Activated B cell treated with CpG ODN at 0.5 μM for 24 hours (primary cell): ENCODE measurements at places on chromosomes 2 and 18.

- DNase-seq = no peak
Observed at GRCh38 chr2:101717071-101717845, 19.8 kb downstream of the MAP4K4 start.

GRCh38 chr2:119838179-119838578 lies 78.5 kb downstream of the PTPN4 start:
- no peak for DNase-seq

GRCh38 chr18:62312851-62313250 lies 12.3 kb upstream of the TNFRSF11A start:
- no peak for DNase-seq

- peak; percentile 49 for DNase-seq
Observed at GRCh38 chr2:10028988-10029874, 14.1 kb upstream of the KLF11 start.

DNA sequence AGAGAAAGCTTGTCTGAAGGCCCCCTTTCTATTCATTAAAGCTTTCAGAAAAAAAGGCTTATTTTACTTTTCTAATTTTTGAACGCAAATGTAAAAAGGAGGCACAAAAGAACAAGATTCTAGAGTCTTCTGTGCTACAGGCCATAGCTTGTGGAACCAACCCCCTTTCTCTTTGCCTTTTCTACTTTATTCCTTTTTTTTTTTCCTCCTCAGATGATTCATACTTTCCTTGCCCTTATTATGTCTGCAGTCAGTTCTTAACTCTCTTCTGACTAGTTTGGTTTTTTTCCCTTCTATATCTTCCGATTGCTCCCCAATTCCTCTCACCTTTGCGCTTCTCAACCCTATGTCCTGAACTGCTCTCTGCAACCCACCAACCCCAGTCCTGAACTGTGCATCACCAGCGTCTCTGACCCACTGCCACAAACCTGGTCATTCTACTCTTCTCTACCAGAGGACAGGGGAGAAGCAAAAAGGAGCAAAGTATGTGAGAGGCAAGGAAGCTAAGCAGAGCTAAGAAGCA lies 56.9 kb upstream of the WIPF1 start:
- no peak for DNase-seq

- DNase-seq = no peak
Observed at GRCh38 chr2:190355968-190356644, 12.7 kb downstream of the INPP1 start.

DNA sequence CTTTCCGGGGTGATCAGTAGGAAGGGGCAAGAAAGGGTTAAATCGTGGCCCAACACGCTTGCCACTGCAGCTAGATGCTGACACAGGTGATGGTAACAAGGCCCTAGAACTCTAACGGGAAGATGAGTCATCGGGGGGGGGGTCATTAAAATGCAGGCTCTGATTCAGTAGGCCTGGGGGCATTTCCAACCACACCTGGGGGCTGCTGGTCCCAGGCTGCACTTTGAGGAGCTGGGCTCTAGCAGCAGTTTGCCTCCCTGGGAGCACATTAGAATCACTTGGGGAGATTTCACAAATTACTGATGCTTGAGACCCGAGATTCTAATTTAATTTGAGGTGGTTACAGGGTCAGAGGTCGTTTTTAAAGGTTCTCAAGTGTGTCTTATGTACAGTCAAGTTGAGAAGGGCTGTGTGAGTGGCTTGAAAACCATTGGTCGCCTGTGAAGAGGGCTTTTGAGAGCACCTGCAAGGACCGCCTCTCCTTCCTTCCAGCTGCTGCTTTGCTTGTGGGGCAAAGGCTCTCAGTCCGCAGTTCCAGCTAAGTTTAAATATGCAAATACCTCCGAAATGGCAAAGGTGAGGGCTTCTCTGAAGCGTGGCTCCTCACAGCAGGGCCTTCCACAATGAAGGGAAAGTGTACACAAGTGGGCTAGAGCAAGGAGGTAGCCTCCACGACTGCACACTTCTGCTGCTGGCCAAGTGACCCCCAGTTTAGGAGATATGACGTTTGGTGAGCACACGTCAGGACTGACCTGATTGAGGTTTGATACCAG lies 128.0 kb upstream of the MSH6 start:
- peak; percentile 27 for DNase-seq

DNA sequence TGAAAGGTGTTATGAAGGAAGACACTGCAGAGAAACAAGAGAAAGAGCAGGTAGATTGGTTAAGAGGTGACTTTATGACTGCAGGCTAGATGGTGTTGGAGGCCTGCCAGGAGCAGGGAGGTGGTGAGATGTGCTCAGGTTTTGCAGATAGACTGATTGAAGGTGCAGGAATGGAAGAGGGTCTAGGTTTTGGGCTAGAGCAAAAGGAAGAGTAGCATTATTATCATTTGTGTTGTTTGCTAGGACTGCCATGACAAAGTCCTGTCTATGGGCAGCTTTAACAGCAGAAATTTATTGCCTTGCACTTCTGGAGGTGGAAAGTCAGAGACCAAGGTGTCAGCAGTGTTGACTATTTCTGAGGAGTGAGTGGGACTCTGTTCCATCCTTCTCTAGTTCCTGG lies 172.9 kb upstream of the SOX11 start:
- DNase-seq = no peak

DNA sequence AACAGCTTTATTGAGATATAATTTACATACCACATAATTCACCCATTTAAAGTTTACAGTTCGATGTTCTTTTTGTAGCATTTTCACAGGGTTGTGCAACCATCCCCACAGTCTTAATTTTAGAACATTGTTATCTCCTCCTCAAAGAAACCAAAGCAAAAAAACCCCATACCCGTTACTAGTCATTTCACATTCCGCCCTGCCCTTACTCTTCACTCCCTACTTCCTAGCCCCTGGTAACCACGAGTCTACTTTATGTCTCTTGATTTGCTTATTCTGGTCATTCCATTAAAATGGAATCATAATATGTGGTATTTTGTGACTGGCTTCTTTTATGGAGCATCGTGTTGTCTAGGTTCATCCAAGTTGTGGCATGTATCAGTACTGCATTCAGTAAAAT lies 137.7 kb downstream of the TANC1 start:
- DNase-seq = no peak

GRCh38 chr2:233418761-233419546 lies 64.7 kb downstream of the DGKD start:
- DNase-seq = peak; percentile 56

GRCh38 chr2:171584001-171584400 lies 61.7 kb downstream of the CYBRD1 start:
- no peak for DNase-seq

DNA sequence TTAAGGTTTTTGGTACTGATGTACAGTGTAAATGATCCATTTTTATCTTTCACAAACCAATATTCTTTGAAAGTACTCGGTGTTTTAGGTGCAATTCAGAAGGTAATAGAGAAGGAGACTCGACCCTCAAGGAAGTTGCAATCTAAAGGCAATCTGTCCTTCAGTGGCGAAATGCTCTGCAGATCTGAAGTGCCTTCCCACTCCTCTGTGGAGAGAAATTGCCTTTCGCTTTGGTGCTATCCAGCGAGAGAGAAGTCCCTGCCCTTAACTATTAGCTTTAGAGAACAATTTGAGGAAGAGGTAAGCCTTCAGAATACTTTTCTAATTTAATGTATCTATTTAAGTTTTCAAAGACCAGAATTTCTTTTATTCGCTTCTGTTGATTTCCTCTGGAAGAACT lies 371.8 kb upstream of the FANCL start:
- no peak for DNase-seq

GRCh38 chr18:76528477-76529432 lies 33.7 kb upstream of the ZNF516 start:
- no peak for DNase-seq

- DNase-seq = no peak
Observed at GRCh38 chr2:61210332-61210981, 48.5 kb downstream of the C2orf74 start.

- DNase-seq = no peak
Observed at GRCh38 chr2:138640921-138641676, 139.1 kb downstream of the NXPH2 start.

- no peak for DNase-seq
Observed at GRCh38 chr2:156982615-156983014, 274.9 kb upstream of the GALNT5 start.

DNA sequence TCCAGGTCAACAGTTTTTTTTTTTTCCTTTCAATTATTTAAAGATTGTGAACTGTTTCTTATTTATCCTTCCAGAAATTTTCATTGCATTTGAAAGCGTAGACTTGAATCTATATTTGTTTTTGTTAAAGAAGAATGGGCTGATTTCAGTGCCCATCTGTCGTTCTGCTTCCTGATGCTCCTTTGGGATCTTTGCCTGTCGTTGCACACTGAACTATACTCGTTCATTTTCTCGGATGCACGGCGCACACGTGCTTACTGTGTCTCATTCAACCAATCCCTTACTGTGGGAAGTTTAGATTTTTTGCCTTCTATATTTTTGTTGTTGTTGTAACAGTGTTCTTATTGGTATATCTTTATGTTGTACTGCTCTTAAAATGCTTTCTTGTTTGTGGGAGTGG lies 149.7 kb downstream of the VAPA start:
- DNase-seq = no peak

DNA sequence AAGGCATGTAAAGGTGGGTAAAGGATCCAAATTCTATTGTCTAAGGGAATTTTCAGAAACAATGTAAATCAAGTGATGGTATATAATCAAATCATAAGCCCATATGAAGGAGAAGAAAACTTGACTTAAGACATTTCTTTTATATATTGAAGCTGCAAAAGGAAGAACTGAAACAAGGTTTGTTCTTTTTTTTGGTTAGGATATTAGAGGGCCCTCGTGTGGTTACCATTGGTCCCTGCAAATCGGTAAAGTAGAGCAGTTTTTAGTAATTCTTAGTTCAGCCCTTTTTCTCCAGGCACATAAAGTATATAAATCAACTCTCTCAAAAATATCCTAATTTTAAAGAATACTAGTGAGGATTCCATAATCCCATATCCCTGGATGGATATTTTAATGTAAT lies 105.6 kb upstream of the STK17B start:
- DNase-seq = no peak

- no peak for DNase-seq
Observed at GRCh38 chr2:224966613-224967012, 75.7 kb downstream of the DOCK10 start.

- DNase-seq = no peak
Observed at GRCh38 chr2:233817361-233817911, 36.9 kb downstream of the HJURP start.

DNA sequence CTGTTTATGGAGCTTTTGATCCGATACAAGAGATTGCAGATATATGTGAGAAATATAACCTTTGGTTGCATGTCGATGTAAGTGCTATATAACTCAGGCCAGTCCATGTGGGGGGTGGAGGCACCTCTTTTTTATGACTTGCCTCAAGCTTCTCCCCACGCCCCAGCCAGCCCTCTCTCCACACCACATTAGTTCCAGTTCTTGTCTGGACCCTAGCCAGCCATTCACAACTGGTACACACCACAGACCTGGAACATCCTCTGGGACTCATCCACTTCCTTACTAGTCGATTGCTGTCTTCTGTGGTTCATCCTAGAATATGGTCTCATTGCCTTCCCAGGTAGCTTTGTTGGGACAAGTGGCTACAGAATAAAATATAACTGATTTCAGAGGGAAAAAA lies 31.0 kb downstream of the GAD1 start:
- no peak for DNase-seq

DNA sequence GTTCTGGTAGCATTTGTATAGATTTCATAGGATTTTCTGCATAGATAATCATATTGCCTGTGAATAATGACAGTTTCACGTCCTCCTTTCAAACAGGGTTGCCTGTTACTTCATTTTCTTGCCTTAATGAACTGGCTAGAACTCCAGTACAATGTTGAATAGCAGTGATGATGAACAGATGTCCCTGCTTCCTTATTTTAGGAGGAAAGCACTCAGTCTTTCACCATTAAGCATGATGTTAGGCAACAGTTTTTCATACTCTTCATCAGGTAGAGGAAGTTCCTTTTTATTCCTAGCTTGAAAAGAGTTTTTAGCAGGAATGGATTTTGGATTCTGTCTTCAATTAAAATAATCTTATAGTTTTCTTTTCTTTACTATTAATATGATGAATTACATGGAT lies 39.7 kb downstream of the C2orf76 start:
- no peak for DNase-seq

GRCh38 chr18:361941-362310 lies 94.1 kb upstream of the THOC1 start:
- DNase-seq = no peak

DNA sequence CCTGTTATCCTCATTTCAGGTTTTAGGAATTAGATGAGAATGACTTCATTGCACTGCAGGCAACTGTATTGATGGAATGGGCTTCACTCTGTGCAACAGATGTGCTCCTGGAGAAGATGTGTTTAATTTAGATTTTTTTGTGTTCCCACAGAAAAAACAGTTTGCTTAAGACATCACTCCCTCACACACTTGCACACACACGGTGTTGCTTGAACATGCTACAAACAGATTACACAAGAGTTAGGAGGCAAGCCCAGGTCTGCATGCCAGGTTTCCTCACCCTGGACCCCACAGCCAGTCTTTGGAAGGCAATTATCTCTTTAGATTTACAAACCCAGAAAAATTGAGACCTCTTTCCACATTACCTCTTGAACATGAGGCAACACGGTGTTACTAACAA lies 93.7 kb upstream of the KLHL29 start:
- DNase-seq = no peak

- no peak for DNase-seq
Observed at GRCh38 chr2:214543386-214543955, 132.6 kb downstream of the VWC2L start.

DNA sequence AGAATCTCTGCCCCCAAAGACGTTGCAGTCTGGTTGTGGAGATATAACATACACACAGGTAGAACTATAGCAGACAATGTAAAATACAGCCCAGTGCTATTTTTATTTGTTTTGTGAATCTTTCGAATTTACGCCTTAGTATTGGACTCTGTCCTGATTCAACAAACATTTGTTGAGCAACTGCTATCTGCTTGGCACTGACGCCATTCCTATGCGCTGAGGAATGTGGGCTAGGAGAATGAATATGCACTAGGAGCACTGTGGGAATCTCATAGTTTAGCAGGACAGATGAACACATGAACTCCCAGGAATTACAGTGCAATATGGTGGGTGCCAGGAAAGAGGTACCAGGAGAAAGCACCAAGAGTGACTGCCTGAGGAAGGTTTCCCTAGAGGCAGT lies 181.7 kb upstream of the SIX3 start:
- DNase-seq = no peak

- no peak for DNase-seq
Observed at GRCh38 chr18:12768625-12769024, 65.8 kb downstream of the PSMG2 start.

DNA sequence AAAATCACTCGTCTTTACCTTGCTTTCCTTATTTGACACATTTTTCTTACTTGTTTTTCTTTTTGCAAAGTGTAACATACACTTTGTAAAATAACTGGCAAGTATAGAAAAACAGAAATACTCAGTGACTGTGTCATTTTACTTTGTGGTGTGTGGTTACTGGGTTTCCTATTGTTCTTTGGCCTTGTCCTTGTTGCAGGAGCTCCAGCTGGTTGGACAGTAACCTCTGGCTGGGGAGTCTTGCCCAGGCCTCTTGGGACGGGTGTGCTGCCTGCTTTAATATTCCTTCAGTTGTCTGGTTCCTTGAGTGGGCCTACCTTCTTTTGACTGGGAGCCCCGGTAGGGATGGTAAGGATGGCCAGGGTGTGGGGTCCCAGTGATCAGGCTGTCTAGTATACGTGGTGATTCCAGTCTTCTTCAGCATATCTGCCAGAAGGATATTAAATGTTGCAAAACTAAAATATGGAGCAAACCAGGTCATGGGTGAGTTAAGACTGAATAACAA lies 53.8 kb downstream of the RNF144A start:
- DNase-seq = no peak
